ENCODE measurements at places on chromosomes 5 and 9.

DNA sequence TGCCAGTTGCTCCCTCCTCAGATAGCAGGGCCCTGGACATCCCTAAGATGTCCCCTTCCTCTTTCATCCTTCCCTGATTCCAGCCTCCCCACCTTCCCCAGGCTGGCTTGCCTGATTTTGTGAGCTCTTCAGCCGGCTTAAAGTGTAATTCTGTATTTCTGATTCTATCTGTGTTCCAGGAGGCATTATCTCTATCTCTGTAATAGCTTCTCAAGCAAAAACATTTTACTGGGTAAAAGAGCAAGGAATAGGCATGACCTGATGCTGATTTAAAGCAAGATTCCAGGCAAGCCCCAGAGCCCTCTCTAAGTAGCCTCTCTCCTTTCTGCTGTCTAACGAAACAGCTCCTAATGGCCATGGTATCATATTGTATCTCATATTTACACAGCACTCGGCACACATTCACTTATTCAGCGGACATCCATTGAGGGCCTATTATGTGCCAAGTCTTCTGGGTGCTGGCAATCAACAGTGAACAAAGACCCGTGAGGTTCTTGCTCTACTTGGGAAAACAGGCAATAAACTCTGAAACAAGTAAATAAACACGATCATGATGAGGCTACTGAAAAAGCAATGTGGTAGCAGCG, 100.9 kb upstream of the MSX2 start:
- no peak for DNase-seq

GRCh38 chr5:173582216-173583111, 34.0 kb downstream of the BOD1 start:
- no peak for DNase-seq

DNA sequence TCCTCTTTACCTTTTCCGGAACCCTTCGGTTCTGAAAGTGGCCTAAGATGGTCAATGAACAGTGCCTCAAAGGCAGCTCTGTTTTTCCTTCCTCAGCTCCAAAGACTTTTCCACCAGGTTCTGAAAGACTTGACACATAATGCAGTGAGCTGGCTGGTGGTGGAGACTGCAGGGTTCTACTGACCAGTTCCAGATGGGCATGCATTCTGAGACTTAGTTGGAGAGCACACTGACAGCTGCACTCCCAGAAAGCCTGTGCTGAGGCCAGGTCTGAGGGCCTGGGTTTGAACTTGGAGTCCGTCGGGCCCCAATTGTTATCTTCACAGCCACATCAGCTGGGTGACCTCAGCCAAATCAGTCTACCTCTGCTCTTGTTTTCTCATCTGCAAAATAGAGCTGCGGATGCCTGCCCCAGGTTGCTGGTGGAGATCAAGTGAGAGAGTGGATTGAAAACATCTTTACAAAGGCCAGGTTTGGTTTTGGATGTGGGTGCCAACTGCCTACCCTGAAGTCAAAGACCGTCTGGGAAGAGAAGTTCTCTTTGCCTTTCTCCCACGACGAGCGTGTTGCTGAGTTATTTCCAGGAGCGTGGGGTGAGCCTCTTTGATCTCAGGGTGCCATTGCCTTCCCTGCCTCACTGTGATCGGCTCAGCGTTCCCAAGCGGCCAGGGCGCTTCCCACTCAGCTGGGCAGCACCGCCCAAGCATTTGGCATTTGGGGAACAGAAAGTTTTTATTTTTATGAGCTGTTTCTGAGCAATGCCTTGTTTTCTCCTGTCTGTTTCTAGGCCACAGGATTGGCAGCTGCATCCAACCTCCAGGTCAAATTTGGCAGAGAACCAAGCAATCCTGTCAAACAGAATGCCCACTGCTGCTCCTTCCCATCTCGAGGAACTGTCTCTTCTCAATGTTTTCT, 54.9 kb downstream of the RAD23B start:
- no peak for DNase-seq

DNA sequence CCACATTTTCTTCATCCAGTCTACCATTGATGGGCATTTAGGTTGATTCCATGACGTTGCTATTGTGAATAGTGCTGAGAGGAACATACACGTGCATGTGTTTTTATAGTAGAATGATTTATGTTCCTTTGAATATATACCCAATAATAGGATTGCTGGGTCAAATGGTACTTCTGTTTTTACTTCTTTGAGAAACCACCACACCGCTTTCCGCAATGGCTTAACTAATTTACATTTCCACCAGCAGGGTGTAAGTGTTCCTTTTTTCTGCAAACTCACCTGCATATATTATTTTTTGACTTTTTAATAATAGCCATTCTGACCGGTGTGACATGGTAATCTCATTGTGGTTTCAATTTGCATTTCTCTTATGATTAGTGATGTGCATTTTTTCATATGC, 82.2 kb upstream of the RFX3 start:
- DNase-seq: no peak
